ENCODE measurements at places on chromosomes 7 and 10. TPM values are rescaled to one million over a fixed set of nuclear protein-coding genes. Genes with fewer than 3 reads are reported as not detected.

DNA sequence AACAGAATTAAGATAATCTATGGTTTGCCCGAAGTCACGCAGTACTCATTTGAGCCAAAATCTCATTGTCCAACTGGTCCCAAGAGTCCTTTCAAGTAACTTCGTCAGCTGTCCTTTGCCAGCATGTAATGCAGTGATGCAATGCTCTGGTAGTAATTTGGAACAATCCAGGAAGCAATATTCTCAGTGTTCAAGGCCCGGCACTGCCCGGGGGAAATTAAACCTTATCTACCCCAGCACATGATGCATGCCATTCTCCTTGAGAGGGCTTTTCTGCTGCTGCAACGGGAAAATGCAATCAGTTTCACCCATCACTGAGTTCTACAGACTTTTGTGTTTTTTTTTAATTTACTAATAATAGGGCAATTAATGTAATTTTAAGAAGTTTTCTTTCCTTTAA lies 77.6 kb upstream of the NME8 start:
- DNase-seq: no peak

DNA sequence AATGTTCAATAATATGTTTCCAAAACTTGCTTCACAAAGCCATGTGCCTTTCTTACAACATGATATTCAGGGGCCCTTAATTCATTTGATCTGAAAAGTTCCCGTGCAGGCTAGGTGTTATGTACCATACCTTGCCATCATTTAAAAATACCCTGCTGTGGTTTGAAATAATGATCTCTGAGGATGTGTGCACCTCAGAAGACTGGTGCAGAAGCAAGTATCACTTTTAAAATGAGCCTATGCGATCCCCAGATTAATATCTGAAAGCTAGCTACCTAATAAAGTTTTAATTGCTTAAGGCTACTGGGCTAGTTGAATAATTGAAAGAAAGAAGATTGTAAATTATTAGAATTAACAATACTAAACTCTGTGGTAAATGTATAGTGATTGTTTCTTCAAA lies 262.4 kb downstream of the CDK14 start:
- DNase-seq: no peak

Gene NT5C2
- total RNA-seq: 79.8 TPM

Gene ZNF425
- total RNA-seq: 4.0 TPM

Gene CPXM2
- not detected for total RNA-seq

DNA sequence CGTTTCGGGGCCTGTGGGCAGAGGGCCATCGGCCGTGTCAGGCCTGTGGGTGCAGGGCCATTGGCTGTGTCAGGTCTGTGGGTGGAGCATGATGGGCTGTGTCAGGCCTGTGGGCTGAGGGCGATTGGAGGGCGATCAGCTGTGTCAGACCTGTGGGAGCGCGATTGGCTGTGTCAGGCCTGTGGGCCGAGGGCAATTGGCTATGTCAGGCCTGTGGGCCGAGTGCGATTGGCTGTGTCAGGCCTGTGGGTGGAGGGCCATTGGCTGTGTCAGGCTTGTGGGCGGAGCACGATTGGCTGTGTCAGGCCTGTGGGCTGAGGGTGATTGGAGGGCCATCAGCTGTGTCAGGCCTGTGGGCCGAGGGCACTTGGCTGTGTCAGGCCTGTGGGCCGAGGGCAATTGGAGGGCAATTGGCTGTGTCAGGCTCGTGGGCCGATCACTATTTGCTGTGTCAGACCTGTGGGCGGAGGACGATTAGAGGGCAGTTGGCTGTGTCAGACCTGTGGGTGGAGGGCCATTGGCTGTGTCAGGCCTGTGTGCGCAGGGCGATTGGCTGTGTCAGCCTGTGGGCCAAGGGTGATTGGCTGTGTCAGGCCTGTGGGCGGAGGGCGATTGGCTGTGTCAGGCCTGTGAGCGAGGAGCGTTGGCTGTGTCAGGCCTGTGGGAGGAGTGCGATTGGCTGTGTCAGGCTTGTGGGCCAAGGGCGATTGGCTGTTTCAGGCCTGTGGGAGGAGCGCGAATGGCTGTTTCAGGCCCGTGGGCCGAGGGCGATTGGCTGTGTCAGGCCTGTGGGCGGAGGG lies 54.1 kb downstream of the DYNC2I1 start:
- no peak for DNase-seq

- no peak for DNase-seq
Measured at GRCh38 chr10:131162866-131163843, 148.4 kb downstream of the TCERG1L start.

- no peak for DNase-seq
Measured at GRCh38 chr7:102859084-102859798, 53.6 kb upstream of the LRRC17 start.

- no peak for DNase-seq
Measured at GRCh38 chr10:116469437-116469836, 41.8 kb downstream of the PNLIPRP3 start.

Gene TMEM229A
- not detected for total RNA-seq

GRCh38 chr7:108340856-108341411 lies 115.3 kb downstream of the NRCAM start:
- DNase-seq: no peak

Gene RALA
- total RNA-seq: 47.7 TPM

DNA sequence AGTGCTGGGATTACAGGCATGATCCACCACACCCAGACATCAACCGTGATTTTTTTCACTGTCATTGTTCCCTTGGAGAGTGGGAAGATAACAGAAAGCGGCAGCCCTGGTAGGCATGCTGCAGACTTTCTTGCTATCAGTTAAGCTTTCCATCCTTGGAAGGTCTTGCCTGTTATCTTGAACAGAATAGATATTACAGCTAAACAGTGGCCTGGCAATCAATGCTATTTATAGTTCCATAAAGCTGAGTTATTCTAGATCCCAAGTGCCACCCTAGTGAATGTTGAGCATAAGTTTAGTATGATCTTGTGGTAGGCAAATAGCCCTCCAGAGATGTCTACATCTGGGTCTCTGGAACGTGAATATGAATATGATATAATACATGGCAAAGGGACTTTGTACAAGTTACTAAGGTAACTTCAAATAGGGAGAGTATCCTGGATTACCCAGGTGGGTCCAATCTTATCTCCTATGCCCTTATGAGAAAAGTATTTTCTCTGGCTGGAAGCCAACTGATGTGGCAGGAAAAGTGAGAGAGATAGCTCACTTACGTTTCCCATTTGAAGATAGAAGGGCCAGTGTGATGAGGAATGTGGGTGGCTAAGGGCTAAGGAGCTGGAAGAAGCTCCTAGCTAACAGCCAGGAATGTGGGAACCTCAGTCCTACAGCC lies 609.1 kb upstream of the IGFBP3 start:
- DNase-seq: no peak

DNA sequence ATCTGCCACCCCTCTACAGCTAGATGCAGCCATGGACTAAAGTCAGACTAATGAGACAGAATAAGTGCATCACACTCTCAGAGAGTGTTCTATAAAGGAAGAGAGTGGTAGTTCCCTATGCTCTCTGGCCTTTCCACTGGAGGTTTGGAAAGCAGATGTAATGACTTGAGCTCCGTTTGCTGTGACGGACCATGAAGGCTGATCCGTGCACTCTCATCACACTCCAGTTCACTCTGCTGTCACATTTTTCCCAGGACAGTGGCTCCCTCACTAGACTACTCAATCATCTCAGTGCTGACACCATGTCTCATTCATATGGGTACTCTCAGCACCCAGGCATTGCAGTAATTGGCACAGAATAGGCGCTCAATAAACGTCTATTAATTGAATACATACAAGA lies 20.4 kb downstream of the TRDMT1 start:
- DNase-seq: no peak

DNA sequence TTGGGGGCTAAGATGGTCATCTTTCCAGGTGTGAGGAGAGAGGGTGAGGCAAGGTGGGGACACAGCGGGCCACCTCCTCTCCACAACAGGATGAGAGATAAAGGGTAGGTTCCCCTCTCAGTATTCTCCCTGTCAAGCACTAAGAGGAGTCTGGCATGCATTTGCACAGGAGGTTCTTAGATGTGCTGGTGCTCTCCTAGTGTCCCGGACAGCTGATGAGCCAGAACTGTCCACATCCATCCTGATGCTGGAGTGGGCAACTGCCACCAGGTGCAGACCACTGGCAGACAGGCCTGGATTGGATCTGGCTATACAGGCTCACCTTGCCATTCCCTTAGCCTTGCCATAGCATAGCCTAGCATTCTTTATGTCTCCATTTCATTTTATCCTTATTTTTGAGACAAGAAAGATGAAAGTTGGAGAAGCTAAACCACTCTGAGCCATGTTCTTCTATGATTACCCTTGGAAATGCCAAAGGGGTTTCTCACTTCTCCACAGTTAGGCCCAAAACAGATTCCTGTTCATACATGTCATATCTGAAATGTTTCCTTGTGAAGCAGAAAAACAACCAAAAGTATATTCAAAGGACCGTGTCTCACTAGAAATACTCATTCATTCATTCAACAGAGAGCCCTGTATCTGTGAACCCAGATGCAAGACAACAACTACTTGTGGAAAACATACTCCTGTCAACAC lies 48.8 kb upstream of the ANTXRL start:
- no peak for DNase-seq

- no peak for DNase-seq
Measured at GRCh38 chr7:133048589-133048988, 33.3 kb downstream of the CHCHD3 start.

Gene TRIM56
- total RNA-seq: 81.1 TPM

Gene GUSB
- 49.3 TPM for total RNA-seq
